ENCODE measurements at places on chromosomes 12 and 14.

- DNase-seq = no peak
Observed at GRCh38 chr14:73776194-73776537, 62.0 kb upstream of the PNMA1 start.

GRCh38 chr12:46131732-46132469, 136.9 kb downstream of the SLC38A1 start:
- DNase-seq = no peak

DNA sequence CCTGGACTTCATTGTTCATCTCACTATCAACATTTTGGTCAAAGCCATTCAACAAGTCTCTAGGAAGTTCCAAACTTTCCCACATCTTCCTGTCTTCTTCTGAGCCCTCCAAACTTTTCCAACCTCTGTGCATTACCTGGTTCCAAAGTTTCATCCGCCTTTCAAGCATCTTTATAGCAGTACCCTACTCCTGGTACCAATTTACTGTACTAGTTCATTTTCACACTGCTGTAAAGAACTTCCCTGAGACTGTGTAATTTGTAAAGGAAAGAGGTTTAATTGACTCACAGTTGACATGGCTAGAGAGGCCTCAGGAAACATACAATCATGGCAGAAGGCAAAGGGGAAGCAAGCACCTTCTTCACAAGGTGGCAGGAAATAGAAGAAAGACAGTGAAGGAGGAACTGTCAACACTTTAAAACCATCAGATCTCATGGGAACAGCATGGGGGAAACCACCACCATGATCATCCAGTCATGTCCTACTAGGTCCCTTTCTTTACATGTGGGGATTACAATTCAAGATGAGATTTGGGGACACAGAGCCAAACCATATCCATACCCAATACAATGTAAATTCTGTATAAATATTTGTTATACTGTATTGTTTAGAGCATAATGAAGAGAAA, 109.7 kb downstream of the C12orf75 start:
- DNase-seq = no peak

DNA sequence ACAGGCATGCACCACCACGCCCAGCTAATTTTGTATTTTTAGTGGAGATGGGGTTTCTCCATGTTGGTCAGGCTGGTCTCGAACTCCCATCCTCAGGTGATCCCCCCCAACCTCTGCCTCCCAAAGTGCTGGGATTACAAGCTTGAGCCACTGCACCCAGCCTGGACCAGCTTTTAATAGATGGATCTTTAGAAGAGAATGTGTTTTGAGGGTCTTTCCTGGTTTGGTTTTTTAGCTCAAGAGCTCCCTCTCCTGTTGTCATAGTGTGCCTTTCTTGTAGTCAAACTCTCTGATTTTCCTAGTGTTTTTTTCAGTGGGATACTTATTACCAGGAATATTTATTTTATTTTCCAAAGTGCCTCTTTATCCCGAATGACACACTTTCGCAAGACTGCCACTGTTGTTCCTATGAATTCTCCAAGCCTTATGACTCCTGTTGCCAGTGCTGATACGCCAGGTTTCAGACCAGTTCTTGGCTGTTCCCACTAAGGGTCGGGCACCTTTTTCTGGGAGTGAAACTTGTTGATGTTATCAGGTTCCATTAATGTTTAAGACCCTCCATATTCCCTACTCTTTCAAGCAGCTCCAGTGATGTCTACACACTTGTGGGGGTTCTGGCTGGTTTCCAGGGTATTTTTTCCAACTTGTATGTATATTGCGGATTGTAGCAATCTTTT, 31.5 kb upstream of the LIMA1 start:
- no peak for DNase-seq

DNA sequence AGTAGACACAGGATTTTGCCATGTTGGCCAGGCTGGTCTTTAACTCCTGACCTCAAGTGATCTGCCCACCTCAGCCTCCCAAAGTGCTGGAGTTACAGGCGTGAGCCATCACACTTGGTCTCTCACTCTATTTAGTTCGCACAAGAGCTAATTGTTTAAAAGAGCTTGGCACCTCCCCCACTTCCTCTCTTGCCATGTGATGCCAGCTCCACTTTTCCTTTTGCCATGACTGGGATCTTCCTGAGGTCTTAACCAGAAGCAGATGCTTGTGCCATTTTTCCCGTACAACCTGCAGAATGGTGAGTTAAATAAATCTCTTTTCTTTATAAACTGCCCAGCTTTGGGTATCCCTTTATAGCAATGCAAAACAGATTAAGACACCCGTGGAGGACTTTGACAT, 200.1 kb upstream of the FRMD6 start:
- DNase-seq = no peak

DNA sequence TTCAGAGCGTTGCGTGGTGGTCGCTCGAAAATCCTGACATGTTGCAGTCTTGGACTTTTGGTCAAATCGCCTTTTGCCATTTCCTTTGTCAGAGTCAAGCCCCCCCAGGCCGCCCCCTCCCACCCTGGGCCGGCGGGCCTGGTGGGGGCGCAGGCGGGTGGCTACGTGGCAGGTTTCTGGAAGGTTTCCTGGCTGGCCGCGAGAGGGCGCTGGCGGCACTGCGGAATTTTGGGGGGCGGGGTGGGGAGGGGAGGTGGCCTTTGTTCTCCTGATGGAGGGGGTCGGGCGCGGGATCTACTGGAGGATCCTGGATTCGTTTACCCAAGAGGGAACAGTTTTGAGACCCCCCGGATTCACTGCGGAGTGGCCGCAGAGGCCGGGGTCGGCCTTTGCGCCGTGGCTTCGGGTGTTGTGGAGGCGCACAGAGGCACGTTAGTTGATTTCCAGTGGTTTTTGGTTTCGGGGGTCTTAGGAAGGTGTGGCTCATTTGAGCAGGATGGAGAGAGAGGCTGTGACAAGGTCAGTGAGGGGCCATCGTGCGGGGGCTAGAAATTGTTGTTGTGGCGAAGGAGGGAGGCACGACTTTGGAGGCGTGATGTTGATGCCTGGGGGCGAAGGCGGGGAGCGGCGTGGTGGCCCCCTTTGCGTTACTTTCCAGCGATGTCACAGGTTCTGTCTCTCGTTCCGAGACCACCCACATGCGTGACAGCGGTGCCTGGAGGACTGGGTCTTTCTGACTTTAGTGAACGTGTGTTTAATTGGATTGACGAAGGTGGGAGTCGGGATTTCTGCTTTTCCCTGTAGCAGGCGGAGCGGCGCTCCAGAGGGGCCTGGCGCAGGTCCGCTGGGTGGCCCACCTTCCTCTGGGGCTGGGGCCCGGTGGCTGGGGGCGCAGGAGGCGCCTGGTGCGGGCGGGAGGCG, 1.4 kb downstream of the MEG3 start:
- DNase-seq = no peak

DNA sequence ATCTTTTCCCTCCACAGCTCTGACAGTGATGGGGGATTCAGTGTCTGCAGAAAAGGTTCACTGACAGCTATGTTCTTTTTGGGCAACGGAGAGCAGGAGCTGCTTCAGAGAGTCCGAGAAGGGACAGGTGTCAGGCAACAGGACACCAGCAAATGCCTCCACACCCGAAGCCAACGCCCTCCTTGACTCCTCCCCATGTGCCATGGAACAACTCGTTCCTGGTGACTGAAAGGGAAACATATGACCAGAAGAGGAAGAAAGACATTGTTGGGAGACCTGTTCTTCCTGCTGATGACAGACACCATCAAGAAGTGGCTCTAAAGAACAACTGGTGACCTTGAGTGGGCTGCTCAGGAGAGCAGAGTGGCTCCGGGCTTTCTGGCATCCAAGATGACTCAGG, 172.3 kb upstream of the NOS1 start:
- no peak for DNase-seq

DNA sequence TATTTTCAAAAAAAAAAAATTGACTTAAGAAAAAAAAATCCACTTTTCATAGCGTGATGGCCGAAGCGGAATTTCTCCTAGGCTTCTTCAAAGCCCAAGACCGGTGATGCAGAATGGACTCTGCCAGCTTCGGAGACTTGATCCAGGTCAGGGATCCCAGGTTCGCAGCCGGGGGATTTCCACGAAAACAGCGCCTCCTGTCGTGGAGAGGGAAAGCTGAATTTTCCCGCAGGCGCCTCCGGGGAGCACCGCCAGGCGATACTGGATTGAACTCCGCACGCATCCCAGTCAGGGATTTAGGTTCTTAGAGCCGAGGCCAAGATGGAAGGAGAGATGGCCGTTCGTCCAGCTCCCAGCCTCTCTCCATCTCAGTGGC, 2.1 kb downstream of the TTC6 start:
- DNase-seq = no peak

DNA sequence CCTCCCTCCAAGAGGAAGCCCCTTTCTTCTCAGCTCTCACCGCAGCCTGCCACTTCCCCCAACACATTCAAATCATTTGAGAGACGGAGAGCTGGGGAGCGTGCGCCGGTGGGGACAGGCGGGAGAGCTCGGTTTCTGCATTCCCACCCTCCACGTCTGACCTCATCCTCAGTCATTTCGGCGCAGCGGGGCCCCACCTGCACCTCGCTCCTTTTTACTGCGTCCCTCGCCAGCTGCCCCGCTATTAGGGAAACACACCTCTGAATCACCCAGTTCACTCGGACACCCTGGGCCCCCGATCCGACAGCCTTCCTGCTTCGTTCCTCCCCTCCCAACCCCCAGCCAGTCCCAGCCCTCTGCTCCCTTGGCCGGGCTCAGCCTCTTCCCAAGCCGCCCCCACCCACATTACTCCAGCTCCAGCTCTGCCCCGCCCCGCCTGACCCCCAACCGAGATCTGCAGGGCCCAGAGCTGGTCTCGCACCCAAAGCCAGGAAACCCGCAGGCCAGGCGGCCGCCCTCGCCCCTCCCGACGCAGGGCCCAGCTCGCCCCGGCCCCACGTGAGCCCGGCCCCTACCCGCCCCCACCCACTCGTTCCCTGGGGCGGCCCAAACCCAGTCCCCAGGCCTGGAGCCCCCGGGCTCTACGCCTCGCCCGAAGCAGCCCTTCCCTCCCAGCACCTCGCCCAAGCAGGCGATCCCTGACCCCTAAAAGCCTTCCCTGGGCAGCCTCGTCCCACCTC, 783 bp downstream of the CORO1C start:
- DNase-seq = peak; percentile 78

DNA sequence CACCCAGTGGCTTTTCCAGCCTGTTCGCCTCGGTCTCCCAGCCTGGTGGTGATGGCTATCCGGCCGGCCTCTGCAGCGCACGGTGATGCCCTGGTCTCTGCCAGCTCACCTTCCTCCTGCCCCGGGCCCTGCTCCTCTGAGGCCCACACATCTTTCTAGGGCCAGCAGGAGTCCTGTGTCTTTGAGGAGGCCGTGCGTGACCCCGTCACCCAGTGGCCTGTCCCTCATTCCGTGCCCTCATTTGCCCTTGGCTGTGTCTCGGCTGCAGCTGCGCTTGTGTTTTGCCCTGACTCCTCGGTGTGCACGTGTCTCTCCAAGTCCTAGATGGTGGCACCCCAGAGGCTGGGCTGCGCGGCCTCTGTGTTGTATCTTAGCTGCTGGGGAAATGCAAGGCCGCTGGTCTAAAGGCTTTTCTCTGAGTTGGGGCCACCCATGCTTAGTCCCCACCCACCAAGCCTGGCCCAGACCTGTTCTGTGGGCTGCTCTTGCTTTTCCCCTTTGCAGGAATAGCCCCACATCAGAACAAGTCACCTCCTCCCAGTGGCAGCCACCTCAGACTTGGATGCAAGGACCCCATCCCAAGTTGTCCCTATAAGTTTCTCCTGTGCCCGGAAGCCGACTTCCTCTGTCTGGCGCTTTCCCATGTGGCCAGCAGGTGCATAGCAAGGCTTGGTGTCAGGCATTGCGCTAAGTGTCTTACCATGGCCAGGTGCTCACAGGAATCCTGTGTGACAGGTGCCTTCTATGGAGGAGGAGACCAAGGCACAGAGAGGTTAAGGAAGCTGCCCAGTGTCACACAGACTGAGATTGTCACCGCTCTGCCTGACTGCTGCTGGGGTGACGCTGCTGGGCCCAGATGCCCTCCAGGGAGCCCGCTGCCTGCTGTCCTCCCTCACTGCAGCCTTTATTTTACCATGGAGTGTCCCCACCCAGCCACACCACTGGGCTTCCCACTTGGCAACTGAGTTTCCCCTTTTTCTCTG, 64.5 kb downstream of the TSPAN9 start:
- no peak for DNase-seq

GRCh38 chr14:69360438-69361108, 37.5 kb downstream of the ERH start:
- peak; percentile 52 for DNase-seq

DNA sequence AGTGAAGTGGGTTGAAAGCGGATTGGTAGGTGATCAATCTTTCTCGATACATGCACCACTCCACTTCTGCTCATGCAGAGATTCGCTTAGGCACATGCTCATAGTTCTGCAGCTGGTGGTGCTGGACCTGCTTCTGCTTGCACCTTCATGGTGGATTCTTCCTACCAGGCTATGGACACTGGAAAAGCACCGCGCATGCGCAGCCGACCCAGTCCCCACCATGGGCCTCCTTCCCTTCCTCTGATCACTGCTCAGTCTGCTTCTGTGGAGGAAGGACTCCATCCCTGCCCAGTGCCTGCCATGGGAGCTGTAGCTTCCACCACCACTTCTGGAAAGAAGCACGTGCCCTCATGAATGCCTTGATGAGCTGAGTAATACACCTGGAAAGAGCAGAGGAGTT, 61.8 kb upstream of the PTPRQ start:
- no peak for DNase-seq

- no peak for DNase-seq
Observed at GRCh38 chr14:31867570-31867969, 209.5 kb upstream of the ARHGAP5 start.

DNA sequence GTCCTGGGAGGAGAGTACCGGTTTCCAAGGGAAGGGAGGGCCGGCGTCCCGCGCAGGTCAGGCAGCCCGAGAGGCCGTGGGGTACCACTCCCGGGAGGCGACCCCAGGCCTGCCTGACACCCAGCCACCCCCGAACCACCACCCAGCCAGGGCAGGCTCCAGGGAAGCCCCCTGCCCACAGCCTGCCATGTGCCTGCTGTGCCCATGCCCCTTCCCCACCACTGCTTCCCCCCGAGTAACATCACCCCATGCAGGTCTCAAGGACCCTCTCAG, 2.3 kb downstream of the NUDT14 start:
- no peak for DNase-seq

DNA sequence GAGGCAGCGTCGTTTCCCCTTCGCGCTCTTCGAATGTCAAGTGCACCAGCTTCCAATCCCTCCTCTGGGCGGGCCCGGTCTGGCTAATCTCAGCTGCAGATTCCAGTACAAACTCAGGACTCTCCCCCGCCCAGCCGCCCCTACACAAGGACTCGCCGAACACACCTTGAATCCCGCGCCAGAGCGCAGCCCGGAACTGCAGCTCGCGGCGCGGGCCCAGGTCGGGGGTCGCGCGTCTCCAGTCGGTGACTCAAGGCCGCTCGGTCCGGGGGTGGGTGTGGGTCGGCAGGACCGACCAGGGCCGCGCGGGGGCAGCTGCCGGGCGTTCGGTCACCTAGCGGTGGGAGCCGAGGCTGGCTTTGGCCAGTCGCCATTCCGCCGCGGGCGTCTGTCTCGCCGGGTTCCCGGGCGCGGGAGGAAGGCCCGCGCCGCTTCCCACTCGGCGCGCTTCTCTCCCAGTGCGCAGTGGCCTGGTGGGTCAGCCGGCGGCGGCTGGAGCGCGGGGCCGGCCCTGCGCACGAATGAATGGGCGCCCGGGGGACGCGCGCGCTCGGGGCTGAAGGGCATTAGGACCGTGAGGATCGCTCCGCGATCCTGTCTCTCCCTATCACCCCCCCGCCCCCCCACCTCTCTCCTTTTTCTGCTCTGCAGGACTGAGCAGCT, at the start of gene GALNT16:
Gene GALNT16 (plus strand): TSS at position 632 of the 663 bp plus-strand sequence. CDS start 133 bp downstream, outside the sequence.
- no peak for DNase-seq
